Activated T-helper 1 cell treated with anti-CD3 and anti-CD28 coated beads, Interleukin-12 subunit alpha, Interleukin-12 subunit beta, Interleukin-2, Interleukin-4 antibody, amounts not matched to agents 30 ng/mL and 10 ng/mL and 1 ng/mL, durations not matched to agents 14 hours and 24 hours and 36 hours (primary cell): ENCODE measurements at places on chromosomes 11 and 22. TPM values are rescaled to one million over a fixed set of nuclear protein-coding genes. Genes with fewer than 3 reads are reported as not detected.

Gene CNTF
- total RNA-seq = 4.1 and 4.3 TPM in 2 replicates

Gene EXPH5
- 0.56 and 0.65 TPM in 2 replicates for total RNA-seq

Gene CRACR2B
- 1.1 and 1.3 TPM in 2 replicates for total RNA-seq

DNA sequence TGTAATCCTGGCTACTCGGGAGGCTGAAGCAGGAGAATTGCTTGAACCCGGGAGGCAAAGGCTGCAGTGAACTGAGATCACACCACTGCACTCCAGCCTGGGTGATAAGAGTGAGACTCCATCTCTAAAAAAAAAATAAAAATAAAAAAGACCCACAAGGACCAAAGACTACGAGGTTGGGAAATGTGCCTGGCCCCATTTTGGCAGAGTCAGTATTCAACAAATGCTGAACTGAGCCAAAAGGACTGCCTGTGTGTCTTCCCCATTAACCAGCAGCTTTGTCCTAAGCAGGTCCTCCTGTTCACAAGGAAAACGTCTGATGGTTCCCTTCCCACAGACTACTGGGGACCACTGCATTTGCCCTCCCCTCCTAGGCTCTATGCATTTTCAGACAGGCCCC is 27.6 kb downstream of the ADORA2A start:
- no peak overlapping the region for H3K27ac ChIP-seq
- no peak for DNase-seq
- H3K4me3 ChIP-seq = no peak overlapping the region
- H3K36me3 ChIP-seq = no peaks in the 10 kb centered on the region
- H3K4me1 ChIP-seq = peaks cover 15% of the 10 kb centered on the region

GRCh38 chr22:44729391-44730021 is 22.9 kb upstream of the ARHGAP8 start:
- H3K4me1 ChIP-seq = no peaks in the 10 kb centered on the region
- H3K4me3 ChIP-seq = no peak overlapping the region
- DNase-seq = no peak
- H3K27ac ChIP-seq = no peak overlapping the region

DNA sequence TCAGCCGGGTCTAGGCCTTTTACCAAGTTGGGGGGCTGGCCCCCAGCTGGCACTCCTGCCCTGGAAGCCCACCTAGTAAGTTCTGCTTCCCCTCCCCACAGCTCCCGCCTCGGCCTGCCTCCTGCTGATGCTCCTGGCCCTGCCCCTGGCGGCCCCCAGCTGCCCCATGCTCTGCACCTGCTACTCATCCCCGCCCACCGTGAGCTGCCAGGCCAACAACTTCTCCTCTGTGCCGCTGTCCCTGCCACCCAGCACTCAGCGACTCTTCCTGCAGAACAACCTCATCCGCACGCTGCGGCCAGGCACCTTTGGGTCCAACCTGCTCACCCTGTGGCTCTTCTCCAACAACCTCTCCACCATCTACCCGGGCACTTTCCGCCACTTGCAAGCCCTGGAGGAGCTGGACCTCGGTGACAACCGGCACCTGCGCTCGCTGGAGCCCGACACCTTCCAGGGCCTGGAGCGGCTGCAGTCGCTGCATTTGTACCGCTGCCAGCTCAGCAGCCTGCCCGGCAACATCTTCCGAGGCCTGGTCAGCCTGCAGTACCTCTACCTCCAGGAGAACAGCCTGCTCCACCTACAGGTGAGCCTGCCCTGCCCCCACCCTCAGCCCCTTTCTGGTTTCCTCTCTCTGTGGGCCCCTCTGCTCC is 7.3 kb downstream of the RTN4RL2 start:
- H3K4me3 ChIP-seq = no peak overlapping the region
- no peak for DNase-seq
- no peak overlapping the region for H3K27ac ChIP-seq
- H3K4me1 ChIP-seq = peaks cover 4% of the 10 kb centered on the region
- no peaks in the 10 kb centered on the region for H3K36me3 ChIP-seq

DNA sequence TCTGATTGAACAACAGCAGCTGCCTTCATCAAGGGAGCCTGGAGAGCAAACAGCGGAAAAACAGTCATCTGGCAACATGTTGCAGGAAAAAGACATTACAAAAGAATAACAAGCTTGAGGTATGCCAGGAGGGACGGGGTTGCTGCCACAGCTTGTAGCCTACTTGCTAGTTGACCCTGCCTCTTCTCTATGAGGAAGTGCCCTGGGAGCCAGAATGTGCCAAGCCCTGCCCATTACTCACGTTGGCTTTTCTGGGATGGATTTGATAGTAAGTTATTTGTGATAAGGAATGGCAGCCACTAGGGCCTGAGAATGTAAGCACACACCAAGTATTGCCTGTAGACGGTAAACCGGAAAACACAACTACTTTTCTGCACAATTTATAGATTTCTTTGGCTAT is 113.5 kb upstream of the KIRREL3 start:
- no peaks in the 10 kb centered on the region for H3K36me3 ChIP-seq
- DNase-seq = no peak
- no peaks in the 10 kb centered on the region for H3K27me3 ChIP-seq
- H3K27ac ChIP-seq = no peak overlapping the region

DNA sequence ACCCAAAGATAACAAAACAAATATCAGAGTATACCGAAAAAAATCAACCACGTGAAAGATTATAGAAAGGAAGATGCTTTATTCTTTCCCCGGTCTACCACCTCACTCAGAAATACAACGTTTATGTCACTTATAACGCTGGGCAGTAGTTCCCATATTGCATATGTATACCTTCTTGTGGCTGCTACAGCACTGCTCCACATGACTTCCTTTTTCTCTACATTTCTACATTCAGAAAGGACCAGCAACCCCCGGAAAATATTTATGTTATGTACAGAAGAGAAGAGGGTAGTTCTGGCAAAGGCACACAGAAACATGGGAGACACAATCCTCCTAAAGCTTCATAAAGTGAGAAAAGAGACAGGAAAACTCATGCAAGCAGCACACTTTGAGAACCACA is 56.8 kb downstream of the MTMR2 start:
- no peaks in the 10 kb centered on the region for H3K4me1 ChIP-seq
- no peak overlapping the region for H3K4me3 ChIP-seq
- no peaks in the 10 kb centered on the region for H3K27me3 ChIP-seq
- H3K36me3 ChIP-seq = peaks cover 2% of the 10 kb centered on the region
- H3K27ac ChIP-seq = no peak overlapping the region

GRCh38 chr11:20450829-20451228 is 63.3 kb downstream of the PRMT3 start:
- H3K36me3 ChIP-seq = peaks cover 14% of the 10 kb centered on the region
- H3K4me3 ChIP-seq = no peak overlapping the region
- no peak for DNase-seq
- H3K27me3 ChIP-seq = no peaks in the 10 kb centered on the region
- peaks cover 14% of the 10 kb centered on the region for H3K4me1 ChIP-seq
